ENCODE measurements at places on chromosomes 11 and 22. TPM values are rescaled to one million over a fixed set of nuclear protein-coding genes. Genes with fewer than 3 reads are reported as not detected.

Gene DGCR8
- total RNA-seq = 43.7 TPM

Gene GLB1L2
- total RNA-seq = 7.9 TPM

Gene NFAM1
- 0.73 TPM for total RNA-seq

Gene ZNF70
- total RNA-seq = 2.6 TPM

Gene GTSE1
- total RNA-seq = 40.6 TPM

DNA sequence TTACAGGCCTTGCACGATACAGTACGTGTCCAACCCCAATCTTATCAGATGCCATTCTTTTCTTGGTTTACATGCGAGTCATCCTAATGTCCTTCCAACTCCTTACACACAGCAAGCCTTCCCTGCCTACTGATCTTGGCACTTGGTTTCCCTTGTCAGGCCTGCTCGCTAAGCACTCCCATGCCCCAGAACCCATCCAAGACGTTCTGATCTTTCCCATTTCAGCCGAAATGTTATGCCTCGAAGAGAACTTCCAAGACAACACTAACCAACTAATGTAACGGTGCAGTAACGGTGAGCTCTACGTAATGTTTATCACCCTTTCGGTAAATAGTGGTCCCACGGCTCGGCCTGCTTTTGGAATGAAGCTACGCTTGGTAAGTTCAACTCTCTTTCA lies 521 bp downstream of the PES1 start:
- H3K4me3 ChIP-seq = peak overlapping the region; percentile 68
- H3K27ac ChIP-seq = peak overlapping the region; percentile 94
- DNase-seq = no peak
- no peaks in the 10 kb centered on the region for H3K27me3 ChIP-seq

GRCh38 chr11:123434262-123434661 lies 4.2 kb downstream of the GRAMD1B start:
- no peak for DNase-seq
- no peak overlapping the region for H3K27ac ChIP-seq
- H3K27me3 ChIP-seq = no peaks in the 10 kb centered on the region
- no peaks in the 10 kb centered on the region for H3K36me3 ChIP-seq

DNA sequence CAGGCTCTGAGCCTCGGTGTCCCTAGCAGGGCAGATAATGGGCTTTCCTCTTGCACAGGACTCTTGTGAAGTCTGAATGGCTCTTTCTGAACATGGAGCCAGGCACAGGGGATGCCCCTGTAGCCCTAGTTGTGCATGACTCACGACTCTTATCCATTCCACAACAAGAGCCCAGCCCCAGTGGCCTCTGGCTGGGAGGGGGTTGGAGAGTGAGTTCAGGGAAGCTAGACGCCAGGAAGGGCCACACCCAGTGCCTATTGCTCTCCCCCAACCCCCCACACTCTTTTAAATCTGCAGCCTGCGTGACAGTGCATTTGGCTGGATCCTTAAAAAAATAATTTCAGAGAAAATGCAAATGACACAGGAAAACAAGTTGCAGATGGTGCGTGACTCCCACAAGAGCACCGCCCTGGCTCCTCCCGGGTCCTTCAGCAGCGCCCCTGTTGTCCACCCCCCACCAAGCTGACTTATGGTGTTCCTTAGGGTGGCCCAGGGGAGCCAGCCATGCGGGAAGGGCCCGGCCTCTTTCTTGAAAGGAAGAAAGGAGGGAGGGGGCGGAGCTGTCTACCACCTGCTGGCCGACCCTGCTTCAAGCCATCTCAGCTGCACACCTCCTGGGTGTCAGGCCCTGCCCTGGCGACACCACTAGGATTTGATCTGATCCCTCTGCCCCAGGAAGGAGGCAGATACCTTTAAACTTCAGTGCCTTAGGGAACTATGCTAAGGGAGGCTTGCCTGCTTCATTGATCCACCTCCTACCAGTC lies 74.7 kb downstream of the MN1 start:
- no peaks in the 10 kb centered on the region for H3K36me3 ChIP-seq
- H3K4me3 ChIP-seq = no peak overlapping the region
- DNase-seq = no peak
- no peak overlapping the region for H3K27ac ChIP-seq
- H3K4me1 ChIP-seq = peaks cover 15% of the 10 kb centered on the region

DNA sequence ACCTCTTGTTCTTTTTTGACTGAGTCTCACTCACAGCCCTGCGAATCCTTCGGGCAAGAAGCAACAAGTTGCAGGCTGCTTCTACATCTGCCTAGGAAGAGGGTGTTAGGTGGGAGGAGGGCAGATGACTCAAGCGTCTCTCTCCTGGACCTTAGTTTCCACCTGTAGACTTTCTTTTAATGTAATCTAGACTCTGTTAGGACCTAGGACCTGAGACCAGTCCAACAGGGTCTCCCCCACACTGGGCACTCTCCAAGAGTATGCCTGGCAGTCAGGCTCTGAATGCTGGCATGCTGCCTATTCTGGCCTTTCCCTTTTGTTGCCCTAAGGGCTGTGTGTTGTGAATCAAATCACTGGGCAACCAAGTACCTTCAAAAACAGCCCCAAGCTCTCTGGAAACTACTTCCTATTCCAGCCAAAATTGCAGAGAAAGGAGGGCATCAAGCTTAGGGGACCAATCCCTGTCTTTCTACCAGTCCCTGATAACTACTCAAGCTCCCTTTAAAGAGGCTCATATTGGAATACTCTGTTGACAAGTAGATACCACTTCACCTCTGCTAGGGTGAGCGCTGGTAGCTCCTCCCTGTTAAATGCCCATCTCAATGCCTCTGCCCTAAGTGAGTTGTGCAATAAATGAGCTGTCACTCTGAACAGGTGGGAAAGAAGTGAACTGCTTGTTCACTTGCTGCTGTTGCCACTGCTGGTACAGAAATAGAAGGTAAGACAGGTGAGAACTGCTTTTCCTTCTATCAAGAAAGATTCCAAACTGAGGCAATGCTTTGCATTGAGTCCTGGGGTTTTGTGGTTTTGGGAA lies at the start of gene BBOX1:
Gene BBOX1, plus strand, starts transcription at position 514 of the 814 bp plus-strand sequence. CDS start 14,616 bp downstream, outside the sequence.
- H3K36me3 ChIP-seq = no peaks in the 10 kb centered on the region
- H3K4me1 ChIP-seq = no peaks in the 10 kb centered on the region
- H3K27me3 ChIP-seq = no peaks in the 10 kb centered on the region
- no peak for DNase-seq
- no peak within 1 kb of the TSS for H3K27ac ChIP-seq
- H3K4me3 ChIP-seq = no peak within 1 kb of the TSS

- no peaks in the 10 kb centered on the region for H3K36me3 ChIP-seq
- no peaks in the 10 kb centered on the region for H3K27me3 ChIP-seq
- H3K4me1 ChIP-seq = 0 out of 2 replicates have a peak, but pooled peaks cover 4% of the 10 kb centered on the region
- no peak for DNase-seq
- peak overlapping the region; percentile 96 for H3K4me3 ChIP-seq
- H3K27ac ChIP-seq = peak overlapping the region; percentile 95
These were observed 866 bp downstream of the MED17 start for GRCh38 chr11:93784935-93785360.

DNA sequence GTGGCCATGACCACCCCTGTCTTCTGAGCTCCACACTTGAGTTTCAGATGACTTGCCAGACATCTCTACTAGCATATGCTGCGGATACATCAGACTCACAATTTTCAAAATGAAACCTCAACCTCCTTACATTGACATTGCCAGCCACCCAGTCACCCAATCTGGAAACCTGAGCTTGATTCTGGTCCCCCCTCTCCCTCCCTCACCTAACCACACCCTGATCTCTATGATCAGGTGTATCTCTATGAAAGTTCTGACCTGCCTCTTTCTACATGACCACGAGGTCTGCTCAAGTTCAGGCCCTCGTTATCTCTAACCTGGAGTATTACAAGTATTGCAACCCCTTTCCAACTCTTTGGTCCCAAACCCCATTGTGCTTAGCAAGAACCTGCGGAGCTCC lies 254.1 kb downstream of the KIRREL3 start:
- H3K27ac ChIP-seq = no peak overlapping the region
- H3K27me3 ChIP-seq = no peaks in the 10 kb centered on the region
- no peak for DNase-seq
- H3K4me1 ChIP-seq = no peaks in the 10 kb centered on the region

DNA sequence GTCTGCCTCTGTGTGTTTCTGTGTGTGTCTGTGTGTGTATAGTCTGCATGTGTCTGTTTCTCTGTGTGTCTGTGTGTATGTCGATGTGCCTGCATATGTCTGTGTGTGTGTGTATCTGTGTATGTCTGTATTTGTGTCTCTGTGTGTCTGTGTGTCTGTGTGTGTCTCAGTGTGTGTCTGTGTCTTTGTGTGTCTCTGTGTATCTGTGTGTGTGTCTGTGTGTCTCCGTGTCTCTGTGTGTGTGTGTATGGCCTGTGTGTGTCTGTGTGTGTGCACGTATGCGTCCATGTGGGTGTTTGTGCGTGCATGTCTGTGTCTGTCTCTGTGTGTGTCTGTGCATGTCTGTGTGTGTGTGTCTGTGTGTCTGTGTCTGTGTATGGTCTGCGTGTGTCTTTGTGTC lies 439 bp downstream of the SNX32 start:
- no peak for DNase-seq
- peaks cover 9% of the 10 kb centered on the region for H3K27me3 ChIP-seq

GRCh38 chr11:415640-416041 lies 842 bp upstream of the SIGIRR start:
- no peak overlapping the region for H3K4me3 ChIP-seq
- no peaks in the 10 kb centered on the region for H3K36me3 ChIP-seq
- peaks cover 26% of the 10 kb centered on the region for H3K4me1 ChIP-seq
- no peak overlapping the region for H3K27ac ChIP-seq

GRCh38 chr22:47051441-47052071 lies 289.1 kb downstream of the TBC1D22A start:
- H3K27me3 ChIP-seq = no peaks in the 10 kb centered on the region
- DNase-seq = no peak
- H3K4me3 ChIP-seq = no peak overlapping the region
- no peaks in the 10 kb centered on the region for H3K4me1 ChIP-seq

- H3K36me3 ChIP-seq = no peaks in the 10 kb centered on the region
- no peaks in the 10 kb centered on the region for H3K4me1 ChIP-seq
- no peak overlapping the region for H3K27ac ChIP-seq
- peak; percentile 81 for DNase-seq
- peaks cover 3% of the 10 kb centered on the region for H3K27me3 ChIP-seq
- no peak overlapping the region for H3K4me3 ChIP-seq
These were observed 11.8 kb upstream of the MIEF1 start for GRCh38 chr22:39490135-39490798.
